Kidney epithelial cell (primary cell): ENCODE measurements at places on chromosomes 5 and 9. TPM values are rescaled to one million over a fixed set of nuclear protein-coding genes. Genes with fewer than 3 reads are reported as not detected.

Gene PHF2
- 20.4 and 22.3 TPM in 2 replicates for total RNA-seq

Gene C9orf43
- total RNA-seq: 0.88 and 1.4 TPM in 2 replicates

Gene CAMK2A
- not detected in 2 replicates for total RNA-seq

DNA sequence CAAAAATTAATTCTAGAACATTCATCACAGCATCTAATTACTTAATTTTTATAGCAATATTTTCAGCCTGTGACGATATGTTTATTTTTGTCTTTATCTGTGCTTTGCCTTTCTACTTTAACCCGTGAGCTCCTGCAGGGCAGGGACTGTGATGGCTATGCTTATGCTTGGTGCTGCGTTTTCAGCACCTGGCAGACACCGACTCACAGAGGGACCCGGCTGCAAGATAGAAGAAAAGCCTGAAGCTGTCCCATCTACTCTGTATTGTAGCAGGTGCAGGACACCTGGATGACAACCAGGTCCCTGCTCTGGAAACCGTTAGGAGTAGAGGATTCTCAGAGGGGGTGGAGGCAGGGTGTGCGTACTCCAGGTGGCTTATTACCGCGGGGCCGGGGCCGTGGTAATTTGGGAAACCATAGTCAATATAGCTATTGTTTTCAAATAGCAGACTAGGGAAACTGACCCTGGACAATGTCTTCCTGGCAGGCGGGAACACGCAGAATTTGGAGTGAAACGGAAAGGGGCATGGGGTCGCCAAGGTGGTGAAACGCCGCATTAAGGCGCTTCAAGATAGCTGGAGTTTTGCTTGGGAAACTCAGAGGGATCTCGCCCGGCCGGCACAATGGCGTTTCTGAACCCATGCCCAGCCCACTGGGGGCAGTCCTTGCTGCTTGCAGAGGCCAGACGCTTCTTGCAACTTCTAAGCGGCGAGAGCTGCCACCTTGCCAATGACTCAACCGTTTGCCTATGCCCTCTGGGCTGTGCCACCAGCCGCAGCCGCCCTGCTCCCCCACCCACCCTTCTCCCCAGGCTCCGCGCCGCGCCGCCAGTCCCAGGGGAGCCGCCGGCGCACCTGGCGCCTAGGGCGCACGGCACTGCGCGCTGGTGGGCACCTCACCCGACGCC, 140.1 kb upstream of the PALM2AKAP2 start:
- peak; percentile 37 for DNase-seq

DNA sequence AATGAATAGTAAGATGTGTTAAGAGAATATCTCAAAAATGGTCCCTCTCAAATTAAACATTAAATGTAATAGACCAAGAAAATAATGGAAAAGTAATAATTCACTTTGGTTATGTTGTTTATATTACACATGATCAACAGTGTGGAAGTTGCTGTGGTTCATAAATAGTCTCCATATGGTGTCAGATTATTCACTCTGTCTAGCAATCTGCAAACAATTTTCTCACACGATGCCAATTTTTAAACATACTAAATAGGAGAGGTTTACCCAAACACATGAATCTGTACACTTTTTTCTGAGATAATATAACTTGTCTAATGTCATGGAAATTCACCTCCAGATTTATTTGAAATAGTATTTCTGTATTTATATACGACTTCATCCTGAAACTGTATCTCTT, 217.4 kb upstream of the FBXL7 start:
- DNase-seq: no peak

DNA sequence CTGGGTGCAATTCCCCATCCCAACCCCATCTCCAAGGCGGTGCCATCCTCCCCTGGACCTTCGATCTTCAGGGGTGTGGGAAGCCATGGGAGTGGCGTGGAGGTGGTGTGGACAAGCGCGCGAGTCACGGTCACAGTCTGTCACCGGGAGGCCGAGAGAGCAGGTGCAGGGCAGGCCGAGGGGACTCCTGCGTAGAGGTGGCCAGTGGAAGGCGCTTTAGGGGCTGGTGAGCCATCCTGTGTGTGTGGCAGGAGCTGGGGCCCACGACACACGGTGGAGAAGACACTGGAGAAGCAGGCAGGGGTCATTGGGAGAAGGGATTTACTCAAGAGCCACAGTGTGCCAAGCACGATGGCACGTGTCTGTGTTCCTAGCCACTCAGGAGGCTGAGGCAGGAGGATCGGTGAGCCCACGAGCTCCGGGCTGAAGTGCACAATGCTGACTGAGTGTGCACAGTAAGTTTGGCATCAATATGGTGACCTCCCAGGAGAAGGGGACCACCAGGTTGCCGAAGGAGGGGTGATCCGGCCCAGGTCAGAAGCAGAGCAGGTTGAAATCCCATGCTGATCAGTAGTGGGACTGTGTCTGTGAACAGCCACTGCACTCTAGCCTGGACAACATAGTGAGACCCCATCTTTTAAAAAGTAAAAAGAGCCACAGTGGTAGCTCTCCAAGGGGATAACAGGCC, 145.1 kb upstream of the PHYKPL start:
- DNase-seq: no peak

DNA sequence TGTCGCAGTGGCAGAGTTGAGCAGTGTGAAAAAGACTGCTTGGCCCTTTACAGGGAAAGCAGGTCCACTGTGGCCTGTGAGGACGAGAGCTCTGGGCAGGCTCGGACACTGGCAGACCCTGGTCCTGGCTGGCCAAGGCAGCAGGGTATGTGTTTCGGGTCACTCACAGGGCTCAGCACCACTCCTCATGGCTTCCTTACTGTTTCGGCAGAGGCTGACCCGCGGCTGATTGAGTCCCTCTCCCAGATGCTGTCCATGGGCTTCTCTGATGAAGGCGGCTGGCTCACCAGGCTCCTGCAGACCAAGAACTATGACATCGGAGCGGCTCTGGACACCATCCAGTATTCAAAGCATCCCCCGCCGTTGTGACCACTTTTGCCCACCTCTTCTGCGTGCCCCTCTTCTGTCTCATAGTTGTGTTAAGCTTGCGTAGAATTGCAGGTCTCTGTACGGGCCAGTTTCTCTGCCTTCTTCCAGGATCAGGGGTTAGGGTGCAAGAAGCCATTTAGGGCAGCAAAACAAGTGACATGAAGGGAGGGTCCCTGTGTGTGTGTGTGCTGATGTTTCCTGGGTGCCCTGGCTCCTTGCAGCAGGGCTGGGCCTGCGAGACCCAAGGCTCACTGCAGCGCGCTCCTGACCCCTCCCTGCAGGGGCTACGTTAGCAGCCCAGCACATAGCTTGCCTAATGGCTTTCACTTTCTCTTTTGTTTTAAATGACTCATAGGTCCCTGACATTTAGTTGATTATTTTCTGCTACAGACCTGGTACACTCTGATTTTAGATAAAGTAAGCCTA, 15.7 kb downstream of the SQSTM1 start:
- no peak for DNase-seq
